ENCODE measurements at places on chromosomes 1 and 21.
A peak's percentile ranks its signal among the peaks of the same experiment; 100 is the strongest.

DNA sequence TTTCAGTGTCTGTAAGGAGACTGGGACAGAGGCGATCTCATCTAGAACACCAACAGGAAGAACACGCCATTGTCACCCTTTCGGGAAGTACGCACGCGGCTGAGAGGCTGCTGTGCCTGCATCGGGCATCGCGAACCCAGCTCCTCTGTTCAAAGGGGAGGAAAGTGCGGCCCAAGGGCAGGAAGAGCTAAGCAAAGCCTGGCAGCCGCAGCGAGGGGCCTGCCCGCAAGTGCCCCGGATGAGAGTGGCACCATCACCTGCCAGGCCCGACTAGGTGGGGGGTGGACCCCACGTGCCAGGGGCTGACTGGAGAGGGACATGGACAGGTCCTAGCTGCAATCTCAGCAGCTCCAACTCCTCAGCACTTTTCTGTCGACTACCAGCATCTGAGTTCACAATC is 7.5 kb downstream of the TPRG1L start:
- no peak for DNase-seq

- DNase-seq: no peak
These were observed 103.4 kb upstream of the ZNF678 start for GRCh38 chr1:227459977-227460376.

GRCh38 chr1:237671262-237671661 is 219.5 kb downstream of the ZP4 start:
- no peak for DNase-seq

- peak; percentile 50 for DNase-seq
These were observed 7.3 kb upstream of the CTRC start for GRCh38 chr1:15430787-15431570.

GRCh38 chr21:27277110-27277509 is 310.2 kb upstream of the ADAMTS5 start:
- no peak for DNase-seq

DNA sequence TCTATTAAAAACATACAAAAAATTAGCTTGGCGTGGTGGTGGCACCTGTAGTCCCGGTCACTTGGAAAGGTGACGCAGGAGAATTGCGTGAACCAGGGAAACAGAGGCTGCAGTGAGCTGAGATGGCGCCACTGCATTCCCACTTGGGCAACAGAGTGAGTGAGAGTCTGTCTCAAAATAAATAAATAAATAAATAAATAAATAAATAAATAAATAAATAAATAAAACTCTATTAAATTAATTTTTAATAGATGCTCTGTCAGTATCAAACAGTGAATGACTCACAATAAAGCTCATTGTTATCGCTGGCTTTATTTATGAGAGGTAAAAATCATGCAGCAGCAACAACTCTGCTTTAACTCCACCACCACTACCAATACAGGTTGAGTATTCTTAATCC is 72.8 kb downstream of the ABL2 start:
- DNase-seq: no peak

DNA sequence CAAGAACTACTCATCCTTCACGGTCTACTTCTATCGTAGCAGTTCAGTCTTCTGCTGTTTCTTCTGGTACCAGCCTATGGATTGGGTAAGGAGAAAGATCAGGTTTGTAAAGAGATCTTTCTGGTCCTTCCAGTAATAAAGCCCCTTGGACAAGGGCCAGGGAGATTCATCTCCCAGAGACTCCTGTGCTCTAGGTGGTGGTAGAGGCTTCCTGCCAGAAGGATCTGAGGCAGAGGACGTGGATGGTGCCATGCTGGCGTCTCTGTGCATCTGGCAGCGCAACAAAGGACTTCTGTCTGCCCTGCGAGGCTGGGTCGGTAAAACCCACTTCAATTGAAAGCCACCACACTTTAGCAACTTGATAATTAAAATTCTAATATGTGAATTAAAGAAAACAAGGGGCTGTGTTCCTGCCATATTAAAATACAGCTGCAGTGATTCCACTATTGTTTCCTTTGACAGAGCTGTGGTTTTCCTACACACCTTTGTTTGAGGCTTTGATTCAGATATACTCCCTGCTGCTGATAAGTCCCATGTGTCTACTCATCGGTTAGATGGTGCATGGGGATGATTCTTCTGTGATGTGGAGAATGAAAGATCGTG is 73.6 kb downstream of the ROR1 start:
- DNase-seq: no peak

GRCh38 chr1:37741130-37741529 is 23.8 kb downstream of the EPHA10 start:
- DNase-seq: no peak

DNA sequence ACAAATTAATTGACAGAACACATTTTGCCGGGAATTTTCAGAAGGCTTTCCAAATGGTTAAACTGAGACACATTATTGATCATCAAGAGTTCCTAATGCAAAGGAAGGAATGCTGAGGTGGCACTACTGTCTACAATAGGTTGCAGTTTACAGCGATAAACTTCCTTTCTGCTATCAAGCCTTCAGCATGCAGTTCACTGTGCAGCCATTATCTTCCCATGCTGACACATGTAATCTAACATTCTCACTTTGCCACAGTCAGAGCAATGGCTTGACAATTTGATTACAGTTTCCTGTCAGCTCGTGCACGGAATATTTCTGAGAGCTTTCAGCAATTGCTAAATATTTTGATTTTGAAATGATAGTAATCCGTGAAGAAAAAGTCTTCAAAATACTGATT is 166.9 kb upstream of the PRMT6 start:
- DNase-seq: no peak

DNA sequence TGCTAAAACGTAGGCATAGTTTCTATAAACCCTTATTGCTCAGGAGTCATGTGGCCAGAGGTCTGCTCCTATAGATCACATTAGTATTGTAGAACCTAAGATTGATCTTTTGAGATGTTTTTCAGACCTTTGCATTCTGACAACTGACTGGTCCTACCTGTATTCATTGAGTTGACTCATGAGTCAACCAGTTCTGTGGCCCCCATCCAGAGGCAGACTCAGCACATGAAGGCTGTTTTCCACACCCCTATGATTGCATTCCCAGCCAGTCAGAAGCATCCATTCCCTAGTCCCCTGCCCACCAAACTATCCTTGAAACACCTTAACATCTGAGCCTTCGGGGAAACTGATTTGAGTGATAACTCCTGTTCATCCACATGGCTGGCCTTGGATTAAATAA is 451.7 kb downstream of the SIPA1L2 start:
- DNase-seq: no peak

DNA sequence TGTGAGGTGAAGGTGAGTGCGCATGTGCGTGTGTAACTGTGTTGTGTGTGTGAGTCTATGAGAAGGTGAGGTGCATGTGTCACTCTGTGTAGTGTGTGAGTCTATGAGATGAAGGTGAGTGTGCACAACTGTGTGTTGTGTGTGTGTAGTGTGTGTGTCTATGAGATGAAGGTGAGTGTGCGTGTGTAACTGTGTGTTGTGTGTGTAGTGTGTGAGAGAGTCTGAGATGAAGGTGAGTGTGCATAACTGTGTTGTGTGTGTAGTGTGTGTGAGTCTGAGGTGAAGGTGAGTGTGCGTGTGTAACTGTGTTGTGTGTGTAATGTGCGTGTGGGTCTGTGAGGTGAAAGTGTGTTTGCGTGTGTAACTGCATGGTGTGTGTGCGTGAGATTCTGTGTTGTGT is 154.0 kb downstream of the FOXD2 start:
- DNase-seq: no peak

GRCh38 chr1:19400192-19400611 is 85.1 kb downstream of the CAPZB start:
- no peak for DNase-seq

- no peak for DNase-seq
These were observed 6.2 kb downstream of the ILDR2 start for GRCh38 chr1:166969074-166969677.

DNA sequence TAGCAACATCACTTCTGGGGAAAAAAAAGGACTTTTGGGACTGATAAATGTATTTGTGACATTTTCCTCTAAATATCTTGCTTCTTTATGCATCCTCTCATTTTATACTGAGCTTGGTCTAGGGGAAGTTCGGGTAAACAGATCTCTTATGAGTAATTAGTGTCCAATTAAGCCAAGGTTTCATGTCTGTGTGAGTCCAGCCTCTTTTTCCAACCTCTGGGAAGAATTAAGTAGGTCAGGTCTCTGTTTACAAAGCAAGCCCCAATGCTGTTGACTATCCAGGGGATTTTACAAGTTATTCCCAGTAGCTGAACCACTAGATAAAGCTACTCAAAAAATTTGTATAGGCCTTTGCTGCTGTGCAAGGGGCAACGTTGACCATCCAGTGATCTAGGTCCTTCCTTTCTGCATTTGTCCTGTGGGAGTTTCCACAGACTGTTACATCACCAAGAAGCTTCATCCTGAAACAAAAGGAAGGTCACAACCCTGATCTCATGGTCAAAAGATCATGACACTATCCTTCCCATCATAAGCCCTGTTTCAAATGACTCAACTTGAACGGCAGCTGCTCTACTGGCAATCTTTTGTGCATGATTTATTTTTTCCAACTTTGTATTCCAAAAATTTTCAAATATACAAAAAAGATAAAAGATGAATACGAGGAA is 74.3 kb downstream of the ETS2 start:
- DNase-seq: no peak

DNA sequence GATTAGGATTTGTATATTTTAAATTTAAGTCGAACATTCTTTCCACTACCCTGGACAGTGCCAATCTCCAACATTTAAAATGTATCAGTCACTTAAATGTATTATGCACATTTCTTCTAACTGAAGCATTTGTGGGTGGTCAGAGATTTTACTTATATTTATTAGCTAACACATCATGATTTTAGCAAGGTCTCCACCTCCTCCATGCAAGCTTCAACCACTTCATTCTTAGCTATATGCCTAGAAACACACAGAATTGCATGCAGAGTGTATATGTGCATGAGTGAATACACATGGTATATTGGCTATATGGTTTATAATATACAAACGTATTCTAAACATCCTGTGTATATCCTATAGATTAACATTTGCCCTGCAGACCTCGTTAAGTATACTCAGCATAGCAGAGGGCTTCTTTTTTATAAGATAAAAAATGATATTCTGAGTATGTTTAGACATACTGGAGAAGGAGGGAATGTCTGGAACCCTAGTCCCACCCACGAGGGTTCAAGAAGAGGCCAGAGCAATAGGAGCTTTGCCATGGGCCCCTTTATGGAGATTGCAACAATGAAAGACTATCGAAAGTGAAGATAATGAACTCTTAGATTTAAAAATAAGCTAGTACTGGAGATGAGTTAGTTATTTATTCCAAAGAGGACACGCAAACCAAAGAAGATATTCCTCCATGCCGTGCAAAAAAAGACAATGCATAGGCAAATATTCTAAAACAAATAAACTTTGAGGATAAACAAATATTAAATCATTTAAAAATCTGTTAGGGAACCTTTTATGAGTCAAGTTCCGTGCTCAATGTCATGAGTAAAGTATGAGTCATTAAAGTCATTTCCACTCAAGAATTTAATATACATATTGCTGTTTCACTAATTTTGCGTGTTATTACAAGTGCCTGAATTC is 480.4 kb downstream of the SIPA1L2 start:
- DNase-seq: no peak

DNA sequence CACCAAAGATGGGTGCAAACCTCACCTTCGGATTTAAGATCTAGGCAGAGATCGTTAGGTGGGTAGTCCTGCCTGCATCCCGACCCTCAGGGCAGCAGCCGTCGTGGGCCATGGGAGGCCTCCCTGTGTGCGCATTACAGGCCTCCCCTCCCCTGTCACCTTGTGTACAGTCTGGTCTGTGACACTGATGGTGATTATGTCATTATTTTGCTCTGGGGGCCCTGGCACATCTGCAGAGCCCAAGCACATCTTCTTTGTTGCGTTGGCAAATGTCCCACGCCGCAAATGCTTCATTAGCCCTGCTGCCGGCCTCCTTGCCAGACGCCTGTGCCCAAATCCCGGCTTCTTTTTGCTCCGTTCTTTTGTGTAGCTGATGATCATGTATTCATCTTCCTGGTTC is 31.7 kb downstream of the PROX1 start:
- DNase-seq: no peak

Measured in anterior cingulate cortex (tissue), 58 donors.